ENCODE measurements at places on chromosomes 3 and 15. TPM values are rescaled to one million over a fixed set of nuclear protein-coding genes. Genes with fewer than 3 reads are reported as not detected.

Gene ADGRG7
- total RNA-seq = not detected

Gene CYP1A2
- total RNA-seq = 0.15 TPM

DNA sequence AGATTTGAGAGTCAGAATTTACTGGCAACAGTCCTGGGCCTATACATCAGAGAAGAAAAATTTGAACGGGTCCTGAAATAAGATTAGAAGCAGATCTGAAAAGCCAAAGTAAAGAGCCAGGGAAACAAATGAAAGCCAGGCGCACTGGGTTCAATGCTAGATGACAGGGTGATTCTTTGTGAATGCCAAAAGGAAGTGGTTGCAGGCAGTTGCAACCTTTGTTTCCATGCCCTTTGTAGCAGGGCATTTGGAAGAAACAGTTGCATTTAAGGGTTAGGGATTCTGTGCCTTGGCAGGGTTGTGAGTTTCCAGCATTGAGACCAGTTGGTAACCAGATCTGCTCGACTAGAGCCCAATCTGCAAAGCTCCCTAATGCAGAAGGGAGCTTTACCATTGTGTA is 36.4 kb upstream of the MTHFS start:
- peaks cover 7% of the 10 kb centered on the region for H3K4me1 ChIP-seq
- no peak overlapping the region for H3K27ac ChIP-seq
- no peaks in the 10 kb centered on the region for H3K27me3 ChIP-seq
- no peak overlapping the region for H3K4me3 ChIP-seq

DNA sequence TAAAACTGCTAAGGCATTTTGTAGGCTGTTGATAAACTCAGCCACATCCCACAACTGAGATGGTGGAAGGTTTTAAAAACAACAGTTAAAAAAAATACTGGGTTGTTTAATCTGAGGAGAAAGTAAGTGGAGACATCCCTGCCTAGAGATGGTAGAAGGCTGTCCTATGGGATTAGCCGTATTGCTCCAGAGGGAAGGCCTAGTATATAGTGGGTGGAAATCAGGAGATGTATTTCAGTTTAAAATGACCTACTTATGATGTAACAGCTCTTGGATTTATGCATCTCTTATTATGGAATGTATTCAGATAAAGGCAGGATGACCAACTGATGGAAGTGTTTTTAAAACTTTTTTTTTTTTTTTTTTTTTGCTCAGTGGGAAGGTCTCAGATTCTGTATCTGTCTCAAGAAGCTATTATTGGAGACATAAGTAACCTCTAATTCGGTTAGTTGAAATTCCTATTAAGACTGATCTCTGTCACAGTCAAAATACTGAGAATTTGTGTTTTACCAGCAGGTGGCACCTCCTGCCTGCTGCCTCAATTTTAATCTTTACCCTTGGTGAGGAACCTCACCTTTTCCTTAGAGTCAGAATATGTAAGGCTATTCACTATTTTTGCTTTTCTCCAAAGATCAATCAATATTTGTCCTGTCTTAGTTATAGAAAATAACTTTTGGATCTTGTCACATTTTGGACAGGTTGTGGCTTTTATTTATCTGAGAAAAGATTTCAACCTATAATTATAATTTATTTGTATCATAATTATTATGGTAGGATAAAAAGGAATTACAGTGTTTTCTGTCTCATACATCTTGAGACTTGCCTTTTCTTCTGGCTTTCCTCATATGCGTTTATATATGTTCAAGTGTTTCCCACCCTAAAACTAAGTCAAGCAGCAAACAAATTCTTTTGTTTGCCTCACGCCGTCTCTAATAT is 63.0 kb downstream of the VPS8 start:
- H3K4me3 ChIP-seq = no peak overlapping the region
- H3K36me3 ChIP-seq = no peaks in the 10 kb centered on the region
- peak; percentile 15 for DNase-seq
- H3K27me3 ChIP-seq = no peaks in the 10 kb centered on the region

DNA sequence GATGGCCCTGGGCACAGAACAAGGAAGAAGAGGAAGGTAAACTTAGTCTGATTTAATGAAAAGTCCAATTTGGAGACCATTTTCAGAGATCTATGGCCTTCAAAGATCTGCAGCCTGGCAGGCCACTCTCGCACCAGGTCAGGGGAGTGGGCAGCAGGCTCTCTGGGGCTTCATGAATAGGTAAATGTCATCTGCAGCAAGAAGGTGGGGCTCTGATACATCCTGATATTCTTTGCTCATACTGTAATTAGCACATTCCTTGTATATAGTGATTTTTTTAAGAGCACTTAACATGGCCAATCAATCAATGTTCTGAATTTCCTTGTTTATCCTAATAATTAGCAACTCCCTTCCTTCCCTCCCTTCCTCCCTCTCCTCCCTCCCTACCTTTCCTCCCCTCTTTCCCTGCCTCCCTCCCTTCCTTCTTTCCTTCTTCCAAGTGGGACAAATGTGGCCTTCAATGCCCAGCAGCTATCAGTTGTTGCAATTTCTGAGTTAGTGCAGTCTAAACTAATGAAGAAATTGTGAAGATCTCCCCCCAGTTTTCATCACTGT is 86.0 kb upstream of the LIMD1 start:
- H3K36me3 ChIP-seq = peaks cover 8% of the 10 kb centered on the region
- H3K27ac ChIP-seq = no peak overlapping the region
- DNase-seq = no peak

Gene CCRL2
- total RNA-seq = 37.1 TPM

DNA sequence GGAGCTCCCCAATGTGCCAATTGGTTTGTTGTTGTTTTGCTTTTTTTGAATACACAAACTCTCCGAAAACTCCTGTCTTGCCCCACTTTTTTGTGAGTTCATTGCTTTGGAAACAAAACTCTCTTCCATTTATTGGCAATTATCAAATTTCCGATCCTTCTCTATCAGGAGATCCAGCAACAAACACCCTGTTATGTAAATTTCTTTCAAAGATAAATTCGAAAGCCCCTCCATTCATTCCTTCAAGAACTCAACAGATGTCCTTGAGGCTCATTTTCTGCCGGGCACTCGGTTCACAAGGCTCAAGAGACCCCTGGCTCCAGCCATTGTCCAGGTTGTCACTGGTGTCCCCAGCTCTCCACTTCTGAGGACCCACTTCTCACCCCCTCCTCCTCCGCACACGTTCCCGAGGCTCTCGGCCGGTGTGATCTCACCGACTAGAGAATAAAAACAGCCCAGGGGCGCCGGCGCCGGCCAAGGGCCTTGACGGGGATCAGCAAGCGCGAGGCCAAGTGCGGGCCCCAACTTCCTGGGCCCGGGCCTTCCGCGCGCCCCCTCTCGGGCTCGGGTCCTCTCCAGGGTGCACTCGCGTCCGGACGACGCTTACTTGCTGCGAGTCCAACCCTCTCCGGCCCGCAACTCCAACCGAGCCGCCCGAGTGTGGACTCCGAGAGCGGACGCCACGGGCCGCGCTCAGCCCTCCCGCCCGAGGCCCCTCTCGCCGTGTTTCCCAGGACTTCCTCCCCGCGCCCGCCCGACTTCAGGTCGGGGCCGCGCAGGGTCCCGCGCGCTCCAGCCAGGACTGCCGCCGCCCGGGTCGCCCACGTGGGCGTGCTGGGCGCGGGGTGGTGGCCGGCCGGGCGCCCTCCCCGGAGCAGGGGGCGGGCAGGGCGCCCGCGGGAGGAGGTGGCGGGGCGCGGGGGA is 533 bp upstream of the SMAD3 start:
- peak; percentile 89 for DNase-seq
- peak overlapping the region; percentile 75 for H3K4me3 ChIP-seq
- peaks cover 50% of the 10 kb centered on the region for H3K4me1 ChIP-seq
- no peaks in the 10 kb centered on the region for H3K27me3 ChIP-seq

DNA sequence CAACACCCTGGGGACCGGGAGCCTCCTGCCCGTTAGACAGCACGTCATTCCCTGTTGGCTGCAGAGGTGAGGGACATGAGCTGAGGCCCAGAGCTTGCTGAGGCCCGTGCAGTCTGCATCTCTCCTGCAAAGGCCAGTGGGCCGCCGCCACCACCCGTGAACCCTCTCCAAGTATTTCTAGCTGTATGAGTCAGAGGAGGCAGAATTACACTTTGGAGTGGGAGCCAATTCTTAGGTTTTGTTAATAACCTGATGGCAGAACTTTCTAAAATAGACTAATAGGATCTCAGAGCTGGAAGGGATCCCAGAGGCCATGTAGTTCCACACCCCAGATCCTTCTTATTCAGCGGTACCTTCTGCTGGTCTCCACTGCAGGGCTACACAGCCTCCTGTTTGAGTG is 335.2 kb upstream of the CTDSPL start:
- H3K27me3 ChIP-seq = no peaks in the 10 kb centered on the region
- DNase-seq = no peak
- H3K4me1 ChIP-seq = no peaks in the 10 kb centered on the region
- H3K36me3 ChIP-seq = no peaks in the 10 kb centered on the region
- H3K27ac ChIP-seq = no peak overlapping the region

Gene CCR9
- 0.12 TPM for total RNA-seq

DNA sequence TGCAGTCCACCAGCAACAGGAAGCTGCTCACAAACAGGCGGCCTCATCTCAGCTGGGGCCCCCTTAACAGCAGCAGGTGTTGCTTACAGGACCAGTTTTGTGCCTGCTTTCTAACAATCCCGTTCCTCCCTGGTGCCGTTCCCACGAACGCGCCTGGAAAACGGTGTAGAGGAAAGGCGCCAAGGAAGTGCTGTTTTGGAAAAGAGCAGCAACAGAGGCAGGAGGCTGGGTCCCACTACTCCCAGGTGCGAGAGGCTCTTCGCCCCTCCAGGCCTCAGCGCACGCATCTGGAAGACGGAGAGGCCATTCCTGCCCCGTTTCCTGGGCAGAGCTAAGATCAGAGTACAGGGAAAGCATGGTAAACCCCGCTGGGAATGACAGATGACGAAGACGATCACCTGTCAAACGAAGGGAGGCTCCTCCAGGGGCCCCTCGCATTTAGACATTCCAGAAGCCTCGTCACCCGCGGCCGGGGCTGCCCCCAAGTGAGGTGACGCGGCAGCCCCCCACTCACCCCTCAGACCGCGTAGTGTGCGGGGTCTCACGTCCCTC is 603 bp downstream of the SCAPER start:
- peak overlapping the region; percentile 89 for H3K4me3 ChIP-seq
- DNase-seq = peak; percentile 37
- no peaks in the 10 kb centered on the region for H3K36me3 ChIP-seq
- peaks cover 15% of the 10 kb centered on the region for H3K4me1 ChIP-seq
- H3K27ac ChIP-seq = peak overlapping the region; percentile 73

GRCh38 chr3:24258260-24258659 is 236.4 kb downstream of the THRB start:
- no peak overlapping the region for H3K27ac ChIP-seq
- no peaks in the 10 kb centered on the region for H3K36me3 ChIP-seq
- DNase-seq = no peak
- no peak overlapping the region for H3K4me3 ChIP-seq

Gene SMCO1
- not detected for total RNA-seq

DNA sequence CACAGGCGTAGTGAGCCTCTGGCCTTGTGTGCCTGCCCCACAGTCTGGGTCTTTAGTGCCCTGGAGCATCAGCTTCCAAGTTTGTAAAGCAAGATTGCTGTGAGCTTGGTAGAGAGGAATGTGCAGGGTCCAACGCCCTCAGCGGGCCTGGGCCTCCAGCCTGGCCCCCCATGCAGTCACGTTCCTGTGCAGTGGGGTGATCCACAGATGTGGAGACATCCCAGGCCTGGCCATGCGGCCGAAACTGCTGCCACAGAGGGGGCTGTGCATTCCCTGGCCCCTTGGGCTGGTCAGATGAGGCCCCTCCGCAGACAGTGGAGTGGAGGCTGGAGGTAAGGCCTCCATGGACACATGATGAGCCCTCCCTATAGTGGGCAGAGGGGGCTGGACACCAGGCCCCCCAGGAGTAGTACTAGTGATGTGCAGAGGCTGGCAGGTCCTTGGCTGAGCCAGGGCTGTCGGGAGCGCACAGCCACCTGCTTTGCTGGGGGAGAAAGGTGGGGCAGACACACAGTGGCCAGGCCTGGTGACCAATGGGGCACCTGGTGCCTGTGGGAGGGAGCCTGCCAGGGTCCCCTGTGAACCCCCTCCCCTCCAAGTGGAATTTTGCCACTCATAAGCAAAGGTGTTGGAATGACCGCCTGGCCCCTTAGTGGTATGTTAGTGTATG is 71.5 kb downstream of the EFCAB12 start:
- no peaks in the 10 kb centered on the region for H3K36me3 ChIP-seq
- H3K4me3 ChIP-seq = no peak overlapping the region
- H3K27me3 ChIP-seq = no peaks in the 10 kb centered on the region
- DNase-seq = no peak
- no peak overlapping the region for H3K27ac ChIP-seq
- H3K4me1 ChIP-seq = no peaks in the 10 kb centered on the region

DNA sequence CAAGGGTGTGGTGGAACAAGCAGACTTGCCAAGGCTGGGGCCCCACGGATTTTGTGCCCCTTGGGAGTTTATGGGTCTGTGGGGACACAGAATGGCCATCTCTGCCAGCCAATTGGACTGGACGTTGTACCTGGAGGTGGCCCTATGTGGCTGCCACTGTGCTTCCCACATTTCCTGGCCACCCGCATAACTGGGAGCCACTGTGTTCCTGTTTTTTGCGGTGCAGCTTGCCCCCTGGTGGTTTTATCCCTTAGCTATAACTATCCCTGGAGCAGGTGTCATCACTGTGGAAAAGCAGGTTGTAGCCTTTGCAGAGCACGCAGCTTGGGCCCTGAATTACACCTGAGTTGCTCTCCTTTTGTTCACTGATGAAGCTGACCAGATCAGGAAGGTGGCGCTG is 306.3 kb downstream of the ZPLD1 start:
- H3K36me3 ChIP-seq = no peaks in the 10 kb centered on the region
- no peaks in the 10 kb centered on the region for H3K27me3 ChIP-seq
- H3K4me3 ChIP-seq = no peak overlapping the region
- no peaks in the 10 kb centered on the region for H3K4me1 ChIP-seq
- no peak for DNase-seq
- no peak overlapping the region for H3K27ac ChIP-seq

DNA sequence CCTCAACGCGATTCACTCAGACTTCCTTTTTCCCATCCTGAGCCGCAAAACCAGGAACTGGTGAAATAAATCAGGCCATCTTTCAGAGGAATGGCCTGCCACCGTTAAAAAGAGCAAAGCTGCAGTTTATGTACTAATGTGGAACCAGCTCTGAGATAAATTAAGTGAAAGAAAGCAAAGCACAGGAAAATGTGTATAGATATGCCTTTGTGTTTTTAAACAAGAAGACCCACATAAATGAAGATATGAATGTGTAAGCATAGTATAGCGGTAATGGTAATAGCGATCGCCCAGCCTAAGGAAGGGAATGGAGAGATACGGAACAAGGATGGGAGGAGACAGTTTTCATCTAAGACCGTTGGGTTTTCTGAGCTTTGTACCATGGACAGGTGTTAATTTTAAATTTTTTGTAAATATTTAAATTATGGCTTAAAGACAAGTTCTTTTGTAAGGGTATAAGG is 30.8 kb upstream of the RPN1 start:
- H3K27me3 ChIP-seq = no peaks in the 10 kb centered on the region
- DNase-seq = no peak
- peaks cover 4% of the 10 kb centered on the region for H3K4me1 ChIP-seq
- H3K27ac ChIP-seq = peak overlapping the region; percentile 95
- no peaks in the 10 kb centered on the region for H3K36me3 ChIP-seq
- peak overlapping the region; percentile 48 for H3K4me3 ChIP-seq

- H3K4me3 ChIP-seq = no peak overlapping the region
- no peaks in the 10 kb centered on the region for H3K27me3 ChIP-seq
Measured at GRCh38 chr15:57732526-57733331, 26.2 kb downstream of the POLR2M start.

- no peaks in the 10 kb centered on the region for H3K36me3 ChIP-seq
- no peak for DNase-seq
- peaks cover 13% of the 10 kb centered on the region for H3K4me1 ChIP-seq
- no peaks in the 10 kb centered on the region for H3K27me3 ChIP-seq
Measured at GRCh38 chr15:70432924-70433495, 330.3 kb downstream of the UACA start.

- H3K27me3 ChIP-seq = no peaks in the 10 kb centered on the region
- no peaks in the 10 kb centered on the region for H3K4me1 ChIP-seq
- H3K27ac ChIP-seq = no peak overlapping the region
- no peak overlapping the region for H3K4me3 ChIP-seq
- no peak for DNase-seq
Measured at GRCh38 chr15:83854321-83854720, 200.4 kb downstream of the ADAMTSL3 start.

All from left lung (tissue), 14 donors.